ENCODE measurements at places on chromosomes 4 and X. TPM values are rescaled to one million over a fixed set of nuclear protein-coding genes. Genes with fewer than 3 reads are reported as not detected.

DNA sequence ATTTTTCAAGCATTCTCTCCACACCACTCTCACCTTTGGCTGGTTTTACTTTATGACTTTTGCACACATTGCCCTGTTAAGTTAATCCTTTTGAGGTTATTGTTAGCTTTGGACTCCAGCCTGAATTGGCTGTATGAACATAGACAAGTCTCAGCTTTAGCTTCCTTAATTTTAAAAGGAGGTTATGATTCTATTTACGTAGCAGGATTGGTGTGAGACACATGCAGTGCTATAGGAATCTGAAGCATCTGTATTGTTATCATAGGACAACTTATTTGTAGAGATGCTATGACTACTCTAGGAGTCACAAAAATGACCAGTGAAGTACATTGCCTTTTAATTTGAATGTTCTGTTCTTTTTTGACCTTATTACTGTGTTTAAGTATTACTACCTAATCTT is 15.7 kb downstream of the PGAM4 start:
- no peak for DNase-seq

GRCh38 chrX:123673813-123674212 is 59.0 kb downstream of the THOC2 start:
- DNase-seq = no peak

The IL1RAPL1 gene
- polyA plus RNA-seq = 1.6 TPM

GRCh38 chr4:111127841-111128240 is 505.0 kb upstream of the PITX2 start:
- DNase-seq = no peak

DNA sequence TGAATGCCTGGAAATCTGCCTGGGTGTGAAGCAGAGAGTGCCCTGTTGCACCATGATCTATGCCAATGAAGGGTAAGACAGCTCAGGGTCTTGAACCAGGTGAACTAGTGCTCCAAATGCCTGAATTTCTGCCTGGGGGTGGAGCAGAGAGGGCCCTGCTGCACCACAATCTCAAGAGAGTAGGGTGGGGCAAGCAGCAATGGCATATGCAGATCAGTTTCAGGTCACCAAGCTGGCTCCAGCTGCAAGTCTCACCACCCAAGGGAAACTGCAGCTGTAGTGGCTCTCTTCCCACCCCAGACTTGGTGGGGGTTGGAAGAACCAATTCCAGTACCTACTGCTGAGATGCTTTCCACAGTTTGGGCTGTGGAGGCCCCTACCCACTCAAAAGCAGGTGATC is 147.0 kb downstream of the SPANXN1 start:
- no peak for DNase-seq

- no peak for DNase-seq
Observed at GRCh38 chr4:54439831-54440243, 210.7 kb downstream of the PDGFRA start.

DNA sequence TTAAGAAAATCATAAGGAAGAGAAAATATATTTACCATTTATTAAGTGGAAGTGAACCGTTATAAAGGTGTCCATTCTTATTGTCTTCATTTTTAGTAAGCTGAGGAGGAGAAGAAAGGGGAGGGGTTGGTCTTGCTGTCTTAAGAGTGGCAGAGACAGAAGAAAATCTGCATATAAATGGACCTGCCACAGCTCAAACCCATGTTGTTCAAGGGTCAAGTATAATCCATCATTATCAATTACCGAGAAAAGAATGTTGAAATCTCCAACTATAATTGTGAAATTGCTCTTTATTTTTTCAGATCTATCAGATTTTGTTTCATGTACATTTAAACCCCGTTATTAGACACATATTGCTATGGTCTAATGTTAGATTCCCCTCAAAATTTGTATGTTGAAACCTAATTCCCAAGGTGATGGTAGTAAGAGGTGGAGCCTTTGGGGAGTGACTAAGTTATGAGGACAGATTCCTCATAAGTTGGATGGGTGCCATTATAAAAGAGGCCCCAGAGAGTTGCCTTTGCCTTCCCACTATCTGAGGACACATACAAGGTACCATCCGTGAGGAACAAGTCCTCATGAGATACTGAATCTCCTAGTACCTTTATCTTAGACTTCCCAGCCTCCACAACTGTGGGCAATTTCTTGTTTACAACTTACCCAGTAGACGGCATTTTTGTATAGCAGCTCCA is 58.5 kb upstream of the SMAD1 start:
- DNase-seq = no peak

The AADAT gene
- polyA plus RNA-seq = 19.2 TPM

DNA sequence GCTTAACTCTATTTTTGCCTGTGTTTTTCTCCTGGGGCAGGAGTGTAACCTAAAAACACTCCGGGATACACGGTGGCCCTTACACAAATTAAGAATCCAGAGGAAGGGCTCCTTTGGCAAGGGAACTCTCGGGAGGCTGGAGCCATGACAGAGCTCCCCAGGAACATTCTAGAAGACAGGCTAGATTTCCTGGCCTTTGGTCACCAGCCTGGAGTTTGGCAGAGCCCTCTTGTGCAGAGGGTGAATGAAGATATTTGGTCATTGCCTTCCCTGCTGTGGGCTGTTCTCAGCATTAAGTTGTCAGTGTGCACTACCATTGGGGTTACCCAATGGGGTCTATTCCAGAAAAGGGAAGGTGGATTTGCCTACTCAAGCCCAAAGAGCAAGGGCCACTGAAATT is 53.8 kb upstream of the LNX1 start:
- no peak for DNase-seq

- no peak for DNase-seq
Observed at GRCh38 chr4:13084210-13084609, 399.9 kb downstream of the RAB28 start.

GRCh38 chr4:73437558-73437956 is 1.5 kb downstream of the AFP start:
- no peak for DNase-seq

DNA sequence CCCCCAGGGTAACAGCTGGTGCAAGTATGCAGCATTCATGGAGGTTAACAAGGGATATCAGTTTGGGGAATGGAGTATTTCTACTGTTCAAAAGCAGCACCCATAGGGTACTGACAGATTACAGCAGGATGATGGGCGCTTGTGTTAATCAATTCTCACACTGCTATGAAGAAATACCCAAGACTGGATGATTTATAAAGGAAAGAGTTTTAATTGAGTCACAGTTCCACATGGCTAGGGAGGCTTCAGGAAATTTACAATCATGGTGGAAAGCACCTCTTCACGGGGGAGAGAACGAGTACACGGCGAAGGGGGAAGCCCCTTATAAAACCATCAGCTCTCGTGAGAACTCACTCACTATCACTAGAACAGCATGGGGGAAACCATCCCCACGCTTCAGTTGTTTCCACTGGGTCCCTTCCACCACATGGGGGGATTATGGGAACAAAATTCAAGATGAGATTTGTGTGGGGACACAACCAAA is 64.1 kb downstream of the TNIP2 start:
- no peak for DNase-seq

DNA sequence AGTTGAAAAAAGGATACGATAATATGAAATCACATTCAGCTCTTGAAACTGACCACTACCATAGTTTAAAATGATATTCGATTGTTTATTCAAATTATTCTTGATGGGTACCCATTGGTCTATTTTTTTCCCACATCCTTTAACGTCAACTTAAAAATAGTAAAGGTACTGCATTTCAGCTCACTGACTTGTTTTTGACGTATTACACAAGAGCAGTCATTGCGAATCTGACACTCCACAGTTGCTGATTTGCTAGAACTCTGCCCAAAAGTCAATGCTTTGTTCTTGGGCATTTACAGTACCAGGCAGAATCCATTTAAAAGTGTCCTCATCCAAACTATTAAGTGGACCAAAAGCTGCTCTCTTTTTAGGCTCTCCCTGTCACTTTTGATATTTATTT is 1.2 kb upstream of the PDS5A start:
- DNase-seq = no peak

GRCh38 chrX:110172215-110172614 is 145.7 kb downstream of the AMMECR1 start:
- no peak for DNase-seq

DNA sequence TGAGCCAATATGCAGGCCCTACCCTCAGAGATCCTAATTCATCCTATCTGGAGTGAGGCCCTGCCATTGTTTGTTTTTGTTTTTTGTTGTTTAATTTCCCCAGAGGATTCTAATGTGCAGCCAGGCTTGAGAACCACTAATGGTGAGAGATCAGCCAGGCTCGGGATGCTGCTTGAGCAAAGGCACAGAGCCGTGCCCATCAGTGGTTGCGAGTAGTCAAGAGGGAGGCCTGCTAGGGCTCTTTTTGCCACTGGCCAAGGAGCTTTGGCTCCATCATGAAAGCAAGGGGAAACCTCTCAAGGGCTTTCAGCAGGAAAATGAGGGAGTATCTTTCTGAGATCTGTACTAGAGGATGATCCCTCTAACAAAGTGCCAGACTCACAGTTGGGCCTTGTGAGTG is 2.7 kb downstream of the TCEANC start:
- no peak for DNase-seq

DNA sequence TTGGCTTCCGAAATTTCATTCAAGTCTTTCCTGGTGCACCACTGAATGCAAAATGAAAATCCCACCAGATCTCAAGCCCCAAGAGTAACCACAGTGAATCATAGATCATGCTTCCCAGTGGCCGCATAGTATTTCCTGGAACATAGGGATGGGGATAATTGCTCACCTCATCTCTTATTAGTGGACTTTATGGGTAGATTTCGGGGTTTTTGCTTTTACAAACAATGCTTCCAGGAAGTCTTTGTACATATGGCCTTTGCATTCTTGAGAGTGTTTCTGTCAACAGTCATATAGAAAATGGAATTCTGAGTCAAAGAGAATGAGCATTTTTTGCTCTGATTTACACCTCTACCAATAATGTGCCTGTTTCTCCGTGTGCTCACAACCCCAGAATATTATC is 53.4 kb downstream of the PPEF2 start:
- DNase-seq = no peak

The BEX5 gene
- not detected for polyA plus RNA-seq

DNA sequence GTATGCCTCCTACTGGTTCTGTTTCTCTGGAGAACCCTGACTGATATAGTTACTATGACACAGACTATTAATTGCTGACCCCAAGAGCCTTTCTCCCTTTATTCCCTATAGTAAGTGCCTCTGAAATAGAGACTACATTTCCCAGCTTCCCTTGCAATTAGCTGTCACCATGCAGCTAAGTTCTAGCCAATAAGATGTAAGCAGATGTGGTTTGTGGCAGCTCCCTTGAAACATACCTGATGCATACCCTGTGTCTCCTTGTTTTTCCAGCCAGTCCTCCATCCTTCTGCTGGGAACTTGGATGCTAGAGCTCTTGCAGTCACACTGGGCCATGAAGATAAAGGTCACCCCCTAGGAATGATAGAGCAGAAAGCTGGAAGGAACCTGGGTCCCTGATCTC is 9.7 kb upstream of the TMEM165 start:
- no peak for DNase-seq

The FAM156B gene
- polyA plus RNA-seq = 17.9 TPM

- no peak for DNase-seq
Observed at GRCh38 chr4:182344968-182345367, 101.8 kb downstream of the TENM3 start.

GRCh38 chr4:71609651-71610050 is 174.2 kb downstream of the GC start:
- DNase-seq = no peak

DNA sequence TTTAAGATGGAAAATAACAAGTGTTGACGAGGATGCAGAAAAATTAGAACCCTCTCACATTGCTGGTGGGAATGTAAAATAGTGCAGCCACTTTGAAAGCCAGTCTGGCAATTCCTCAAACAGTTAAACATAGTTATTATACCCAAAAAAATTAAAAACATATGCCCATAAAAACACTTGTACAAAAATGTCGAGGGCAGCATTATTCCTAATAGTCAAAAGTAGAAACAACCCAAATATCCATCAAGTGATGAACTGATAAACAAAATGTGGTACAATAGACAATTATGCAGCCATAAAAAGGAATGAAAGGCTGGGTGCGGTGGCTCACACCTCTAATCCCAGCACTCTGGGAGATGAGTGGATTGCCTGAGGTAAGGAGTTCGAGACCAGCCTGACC is 6.3 kb downstream of the IDS start:
- DNase-seq = no peak

GRCh38 chr4:2827071-2827873 is 16.4 kb upstream of the ADD1 start:
- no peak for DNase-seq

DNA sequence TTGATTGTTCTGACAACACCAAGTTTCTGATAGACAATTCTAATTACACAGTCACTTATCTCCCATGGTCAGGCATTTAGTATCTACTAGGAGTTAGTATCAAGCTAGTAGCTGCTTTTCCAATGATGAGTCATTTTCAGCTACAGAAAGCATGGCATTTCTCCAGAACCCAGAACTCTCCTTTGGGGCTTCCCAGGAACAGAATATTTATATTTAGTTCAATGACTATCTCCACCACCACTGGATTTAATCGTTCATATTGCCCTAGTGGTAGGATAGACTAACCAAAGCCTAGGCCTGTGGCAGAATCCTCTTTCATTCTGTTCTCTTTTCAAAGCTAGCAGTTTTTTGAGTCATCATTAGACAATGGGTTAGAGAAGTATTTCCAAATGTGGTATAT is 569.4 kb downstream of the GABRG1 start:
- DNase-seq = no peak

All from hindlimb muscle (tissue), 1 donor.